Activated naive CD8-positive, alpha-beta T cell treated with anti-CD3 and anti-CD28 coated beads, Interleukin-2, amount 50 U/mL, for 24 hours (primary cell): ENCODE measurements at places on chromosomes 13 and 19.

DNA sequence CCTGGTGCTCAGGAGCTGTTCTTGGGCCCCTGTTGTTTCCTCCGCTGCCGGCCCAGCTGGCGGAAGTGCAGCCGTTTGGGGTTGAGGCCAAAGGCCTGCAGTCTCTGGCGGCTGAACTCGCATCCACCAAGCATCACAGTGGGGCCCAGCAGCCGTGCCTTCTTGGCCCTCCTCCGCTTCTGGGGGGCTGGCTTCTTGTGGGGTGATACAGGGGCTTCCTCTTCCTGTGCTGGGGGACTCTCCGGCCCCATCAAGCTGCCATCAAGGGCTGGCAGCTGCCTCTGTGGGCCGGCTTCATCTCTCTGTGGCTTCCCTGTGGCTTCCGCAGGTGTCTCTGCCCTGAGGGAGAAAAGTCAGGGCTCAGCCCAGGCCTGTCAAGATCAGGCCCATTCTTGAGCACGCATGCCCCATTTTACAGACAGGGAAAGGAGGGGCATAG, 10.3 kb downstream of the ATG4D start:
- no peaks in the 10 kb centered on the region for H3K27me3 ChIP-seq
- H3K4me3 ChIP-seq, result peak overlapping the region; percentile 49
- peak; percentile 67 for DNase-seq
- H3K27ac ChIP-seq, result peak overlapping the region; percentile 88

DNA sequence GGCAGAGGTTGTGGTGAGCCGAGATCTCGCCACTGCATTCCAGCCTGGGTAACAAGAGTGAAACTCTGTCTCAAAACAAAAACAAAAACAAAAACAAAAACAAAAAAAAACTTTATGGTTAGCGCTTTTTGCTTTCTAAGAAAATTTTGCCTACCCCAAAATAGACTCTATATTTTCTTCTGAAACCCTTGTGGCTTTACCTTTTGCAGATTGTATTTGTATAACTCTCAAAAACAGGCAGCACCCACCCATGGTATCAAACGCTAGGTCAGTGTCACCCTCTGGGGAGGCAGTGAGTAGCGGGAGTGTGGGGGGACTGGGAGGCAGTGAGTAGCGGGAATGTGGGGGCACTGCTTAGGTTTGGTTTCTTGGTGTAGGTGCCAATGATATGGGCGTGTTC, 7.5 kb upstream of the SLC39A3 start:
- no peak overlapping the region for H3K27ac ChIP-seq
- no peak overlapping the region for H3K4me3 ChIP-seq
- no peaks in the 10 kb centered on the region for H3K4me1 ChIP-seq

- no peaks in the 10 kb centered on the region for H3K36me3 ChIP-seq
- no peak overlapping the region for H3K4me3 ChIP-seq
Measured at GRCh38 chr13:92412481-92412880, 814.1 kb upstream of the GPC6 start.

DNA sequence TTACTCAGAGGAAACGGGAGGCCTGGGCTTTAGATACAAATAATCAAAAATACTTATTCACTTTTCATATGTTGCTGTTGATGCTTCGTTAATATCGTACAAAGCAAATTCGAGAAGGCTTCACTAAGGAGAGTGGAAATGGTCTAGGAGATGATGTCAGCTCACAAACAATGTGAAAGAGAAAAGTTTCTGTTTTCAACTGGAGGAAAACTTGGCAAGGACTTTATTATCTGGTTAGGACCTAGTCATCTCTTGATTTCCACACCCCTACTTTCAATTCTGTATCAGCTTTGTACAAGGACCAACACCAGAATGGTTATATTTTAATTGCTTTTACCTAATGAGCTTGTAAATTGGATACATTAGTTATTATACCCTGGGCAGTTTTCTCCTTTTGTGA, 88.0 kb downstream of the SLC10A2 start:
- H3K27me3 ChIP-seq, result peaks cover 3% of the 10 kb centered on the region
- H3K36me3 ChIP-seq, result no peaks in the 10 kb centered on the region
- H3K4me1 ChIP-seq, result no peaks in the 10 kb centered on the region
- no peak overlapping the region for H3K4me3 ChIP-seq

DNA sequence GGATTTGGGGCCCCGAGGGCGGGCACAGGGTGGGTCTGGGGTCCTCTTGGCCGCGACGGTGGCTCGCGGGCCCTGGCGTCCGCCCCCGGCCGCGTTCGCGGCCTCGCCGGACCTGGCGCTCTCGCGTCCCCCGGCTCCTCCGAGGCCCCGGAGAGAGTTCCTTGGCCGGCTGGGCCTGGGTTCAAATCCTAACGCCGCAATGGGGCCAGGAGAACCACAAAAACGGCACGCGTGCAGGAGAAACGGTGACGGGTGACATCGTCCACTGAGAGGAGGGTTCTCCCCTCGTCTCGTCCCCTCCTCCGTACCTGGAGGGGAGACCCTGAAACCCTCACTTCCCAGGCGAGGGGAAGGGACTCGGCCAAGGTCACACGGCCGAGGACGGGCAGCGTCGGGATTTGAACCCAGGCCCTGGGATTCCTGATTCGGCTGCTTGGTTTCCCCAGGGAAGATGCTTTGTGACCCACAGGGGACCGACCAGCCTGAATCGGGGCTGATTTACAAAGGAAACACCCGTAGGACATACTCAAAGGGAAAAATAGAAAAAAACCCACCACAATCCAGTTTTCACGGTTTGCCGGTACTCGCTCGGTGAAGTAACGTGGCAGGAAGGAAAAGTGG, 624 bp downstream of the SAFB start:
- H3K4me1 ChIP-seq, result peaks cover 77% of the 10 kb centered on the region
- peak; percentile 41 for DNase-seq
- peaks cover 73% of the 10 kb centered on the region for H3K36me3 ChIP-seq
- peak overlapping the region; percentile 100 for H3K4me3 ChIP-seq
- H3K27me3 ChIP-seq, result peaks cover 3% of the 10 kb centered on the region

DNA sequence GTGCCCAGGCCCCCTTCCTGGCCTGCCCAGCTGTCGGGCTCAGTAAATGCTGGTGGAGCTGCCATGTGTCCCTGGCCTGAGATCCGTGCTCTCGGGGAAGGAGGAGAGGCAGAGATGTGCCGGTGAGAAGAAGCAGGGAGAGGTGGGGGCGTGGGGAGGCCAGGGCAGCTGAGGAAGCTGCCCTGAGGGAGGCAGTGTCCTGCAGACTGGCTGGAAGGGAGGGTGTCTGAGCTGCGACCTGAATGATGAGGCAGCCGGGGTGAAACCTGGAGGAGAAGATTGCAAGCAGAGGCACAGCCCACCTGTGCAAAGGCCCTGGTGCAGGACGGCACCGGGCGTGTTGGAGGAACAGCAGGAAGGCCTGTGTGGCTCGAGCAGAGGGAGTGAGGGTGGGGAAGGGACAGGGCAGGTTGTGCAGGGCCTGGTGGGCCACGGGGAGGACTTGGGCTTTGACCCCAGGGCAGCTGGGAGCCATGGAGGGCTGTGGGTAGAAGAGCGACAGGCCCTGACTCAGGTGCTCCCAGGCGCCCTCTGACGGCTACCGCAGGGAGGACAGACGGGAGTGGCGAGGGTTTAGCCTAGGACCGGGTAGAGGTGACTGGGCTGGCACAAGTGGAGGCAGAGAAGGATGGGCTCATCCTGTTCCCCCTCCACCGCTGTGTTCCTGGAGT, 14.0 kb upstream of the CELF5 start:
- H3K27me3 ChIP-seq, result no peaks in the 10 kb centered on the region
- H3K36me3 ChIP-seq, result peaks cover 2% of the 10 kb centered on the region
- peak; percentile 84 for DNase-seq
- no peak overlapping the region for H3K4me3 ChIP-seq
- H3K4me1 ChIP-seq, result no peaks in the 10 kb centered on the region

DNA sequence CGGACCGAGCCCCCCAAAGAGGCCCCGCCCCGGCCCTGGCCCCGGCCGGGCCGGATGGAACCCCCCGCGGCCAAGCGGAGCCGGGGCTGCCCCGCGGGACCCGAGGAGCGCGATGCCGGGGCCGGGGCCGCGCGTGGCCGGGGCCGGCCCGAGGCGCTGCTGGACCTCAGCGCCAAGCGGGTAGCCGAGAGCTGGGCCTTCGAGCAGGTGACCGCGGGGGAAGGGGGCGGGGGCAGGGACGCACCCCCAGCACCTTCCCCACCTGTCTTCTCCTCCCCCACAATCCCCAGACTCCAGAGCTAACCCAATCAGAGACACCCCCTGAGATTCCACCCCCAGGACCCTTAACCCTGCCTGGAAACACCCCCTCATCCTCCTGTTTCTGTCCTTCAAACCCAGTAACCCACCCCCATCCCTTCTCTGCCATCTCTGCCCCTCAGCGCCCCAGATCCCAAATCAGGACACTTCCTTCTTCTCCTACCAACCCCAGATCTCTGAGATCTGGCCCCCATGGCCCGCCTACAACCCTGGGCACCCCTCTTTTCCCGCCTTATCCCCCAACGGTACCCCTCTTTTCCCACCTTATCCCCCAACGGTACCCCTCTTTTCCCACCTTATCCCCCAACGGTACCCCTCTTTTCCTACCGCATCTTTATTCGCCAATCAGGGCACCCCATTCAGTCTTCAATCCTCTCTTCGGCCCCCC, 505 bp downstream of the ZSWIM4 start:
- H3K4me1 ChIP-seq, result peaks cover 21% of the 10 kb centered on the region
- peak overlapping the region; percentile 91 for H3K4me3 ChIP-seq
- H3K27me3 ChIP-seq, result no peaks in the 10 kb centered on the region
- H3K27ac ChIP-seq, result no peak overlapping the region
- DNase-seq, result no peak

- peaks cover 9% of the 10 kb centered on the region for H3K4me1 ChIP-seq
- no peak overlapping the region for H3K27ac ChIP-seq
- H3K4me3 ChIP-seq, result no peak overlapping the region
Measured at GRCh38 chr13:35140321-35140720, 198.3 kb downstream of the NBEA start.

- H3K27me3 ChIP-seq, result no peaks in the 10 kb centered on the region
- peaks cover 15% of the 10 kb centered on the region for H3K36me3 ChIP-seq
- H3K27ac ChIP-seq, result peak overlapping the region; percentile 21
- no peak overlapping the region for H3K4me3 ChIP-seq
- peaks cover 90% of the 10 kb centered on the region for H3K4me1 ChIP-seq
Measured at GRCh38 chr13:40963927-40964326, 55.2 kb downstream of the ELF1 start.

DNA sequence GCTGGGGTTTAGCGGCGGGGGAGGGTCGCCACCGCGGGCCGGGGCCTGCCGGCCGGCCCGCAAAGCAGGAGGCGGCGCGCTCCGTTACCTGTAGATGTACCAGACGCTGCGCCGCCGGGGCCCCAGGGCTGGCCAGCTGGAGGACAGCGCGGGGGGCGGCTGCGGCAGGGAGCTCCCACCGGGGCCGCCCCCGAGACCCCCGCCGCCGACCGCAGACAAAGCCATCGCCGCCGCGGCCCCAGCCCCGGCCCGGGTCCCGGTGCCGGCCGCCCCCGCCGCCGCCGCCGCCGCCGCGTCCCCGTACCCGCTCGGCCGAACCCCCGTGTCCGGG, 24.8 kb downstream of the SHANK1 start:
- DNase-seq, result no peak
- peaks cover 3% of the 10 kb centered on the region for H3K4me1 ChIP-seq
- H3K4me3 ChIP-seq, result no peak overlapping the region
- no peak overlapping the region for H3K27ac ChIP-seq
- no peaks in the 10 kb centered on the region for H3K36me3 ChIP-seq
- H3K27me3 ChIP-seq, result peaks cover 54% of the 10 kb centered on the region

- no peaks in the 10 kb centered on the region for H3K27me3 ChIP-seq
- H3K4me1 ChIP-seq, result no peaks in the 10 kb centered on the region
- H3K27ac ChIP-seq, result no peak overlapping the region
- no peak for DNase-seq
Measured at GRCh38 chr13:49409008-49409407, 34.9 kb downstream of the CAB39L start.

DNA sequence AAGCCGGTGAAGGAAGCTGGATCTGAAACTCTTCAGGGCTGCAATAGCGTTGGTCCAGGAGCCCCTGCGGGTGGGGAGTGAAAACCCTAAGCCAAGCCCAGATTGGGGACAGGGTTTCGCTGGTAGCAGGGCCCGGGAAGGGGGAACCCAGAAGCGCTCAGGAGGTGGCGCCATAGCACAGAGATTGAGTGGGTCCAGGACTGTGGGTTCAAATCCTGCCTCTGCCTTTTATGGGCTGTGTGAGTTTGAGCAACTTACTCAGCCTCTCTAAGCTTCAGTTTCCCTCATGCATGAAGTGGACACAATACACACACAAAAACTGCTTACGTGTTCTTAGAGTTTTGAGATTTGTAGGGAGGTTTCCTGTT, 8.3 kb upstream of the SYCN start:
- H3K36me3 ChIP-seq, result no peaks in the 10 kb centered on the region
- H3K4me3 ChIP-seq, result no peak overlapping the region
- peaks cover 5% of the 10 kb centered on the region for H3K27me3 ChIP-seq
- no peaks in the 10 kb centered on the region for H3K4me1 ChIP-seq
- peak; percentile 73 for DNase-seq
- H3K27ac ChIP-seq, result no peak overlapping the region
